Cerebellum (tissue), 4 donors: ENCODE measurements at places on chromosomes 2 and 18.

DNA sequence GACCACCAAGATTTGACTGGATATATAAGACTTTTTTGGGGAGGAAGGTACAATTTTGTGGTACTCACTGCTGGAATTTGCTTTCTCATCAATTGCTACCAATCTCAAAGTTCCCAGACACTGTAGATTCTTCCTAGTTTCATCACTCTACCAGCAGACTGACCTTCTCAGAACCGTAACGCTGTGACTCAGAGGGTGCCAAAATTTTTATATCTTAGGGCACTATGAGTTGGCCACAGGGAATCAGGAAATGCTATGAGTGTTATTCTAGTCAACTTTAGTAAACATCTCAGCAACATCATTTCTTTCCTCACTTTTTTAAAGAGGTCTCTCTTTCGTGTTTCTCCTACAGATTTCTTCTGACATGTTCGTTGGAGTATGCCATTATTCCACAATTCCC, 499.0 kb downstream of the TMX3 start:
- DNase-seq: no peak

DNA sequence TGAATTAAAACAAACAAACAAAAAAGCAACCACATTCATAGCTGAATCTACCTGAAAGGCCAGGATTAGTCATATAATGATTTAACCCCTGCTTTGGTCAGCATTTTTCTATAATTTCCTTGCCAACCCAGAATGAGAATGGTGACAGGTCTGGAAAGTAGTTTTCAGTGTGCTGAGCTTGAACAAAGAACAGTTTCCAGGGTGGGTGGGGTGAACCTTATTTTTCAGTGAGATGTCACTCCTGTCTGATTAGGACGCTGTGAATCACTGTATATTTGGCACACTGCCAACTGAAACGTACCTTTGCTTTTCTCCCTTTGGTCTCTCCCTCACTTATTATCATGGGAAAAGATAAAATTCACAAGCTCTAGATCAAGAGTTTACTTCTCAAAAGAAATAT, 35.0 kb upstream of the DSC1 start:
- DNase-seq: no peak

- DNase-seq: no peak
Measured at GRCh38 chr2:154130821-154131220, 259.1 kb downstream of the GALNT13 start.

GRCh38 chr2:26351375-26352090, 4.9 kb upstream of the ADGRF3 start:
- no peak for DNase-seq

GRCh38 chr2:151973901-151974199, 125.0 kb downstream of the CACNB4 start:
- DNase-seq: peak; percentile 88

DNA sequence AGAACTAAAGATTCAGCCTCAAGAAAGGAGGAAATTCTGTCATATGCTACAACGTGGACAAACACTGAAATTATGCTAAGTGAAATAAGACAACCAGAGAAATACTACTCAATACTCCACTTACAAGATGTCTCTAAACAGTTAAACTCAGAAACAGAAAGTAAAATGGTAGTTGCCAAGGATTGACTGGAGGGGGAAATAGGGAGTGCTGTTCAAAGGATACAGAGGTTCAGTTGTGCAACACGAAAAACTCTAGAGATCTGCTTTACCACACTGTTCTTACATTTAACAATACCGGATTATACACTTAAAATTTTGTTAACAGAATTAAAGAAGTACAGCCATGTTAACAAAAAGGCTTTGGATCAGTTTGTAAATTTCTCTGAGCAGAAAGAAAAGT, 39.8 kb upstream of the C2orf15 start:
- DNase-seq: no peak
